ENCODE measurements at places on chromosomes 12 and 14. TPM values are rescaled to one million over a fixed set of nuclear protein-coding genes. Genes with fewer than 3 reads are reported as not detected.
A peak's percentile ranks its signal among the peaks of the same experiment; 100 is the strongest.

- DNase-seq = peak; percentile 60
These were observed 117.6 kb downstream of the SLC25A47 start for GRCh38 chr14:100440758-100441203.

DNA sequence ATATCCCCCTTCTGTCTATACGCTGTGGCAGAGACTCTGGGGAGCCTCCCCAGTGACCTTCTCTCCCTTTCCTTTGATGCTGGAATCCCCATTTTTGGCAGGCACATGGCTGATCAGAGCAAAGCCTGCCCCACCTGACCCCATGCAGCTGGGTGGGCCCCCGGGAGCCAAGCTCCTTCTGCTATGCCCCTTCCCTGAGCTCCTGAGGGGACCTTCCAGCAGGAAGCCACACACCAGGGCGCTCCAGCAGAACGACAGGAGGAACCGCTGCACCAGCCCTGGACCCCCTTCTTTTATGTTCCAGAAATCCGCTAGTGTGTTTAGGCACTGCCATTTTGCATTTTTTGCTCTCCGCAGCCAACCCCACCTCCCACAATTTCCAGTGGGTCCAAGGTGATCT, 44.6 kb downstream of the TRAFD1 start:
- DNase-seq = no peak

- DNase-seq = peak; percentile 42
These were observed 7.6 kb upstream of the BRMS1L start for GRCh38 chr14:35818346-35819115.

GRCh38 chr12:57243521-57244311, 7.3 kb downstream of the STAC3 start:
- DNase-seq = peak; percentile 78

The SOAT2 gene
- not detected for total RNA-seq

DNA sequence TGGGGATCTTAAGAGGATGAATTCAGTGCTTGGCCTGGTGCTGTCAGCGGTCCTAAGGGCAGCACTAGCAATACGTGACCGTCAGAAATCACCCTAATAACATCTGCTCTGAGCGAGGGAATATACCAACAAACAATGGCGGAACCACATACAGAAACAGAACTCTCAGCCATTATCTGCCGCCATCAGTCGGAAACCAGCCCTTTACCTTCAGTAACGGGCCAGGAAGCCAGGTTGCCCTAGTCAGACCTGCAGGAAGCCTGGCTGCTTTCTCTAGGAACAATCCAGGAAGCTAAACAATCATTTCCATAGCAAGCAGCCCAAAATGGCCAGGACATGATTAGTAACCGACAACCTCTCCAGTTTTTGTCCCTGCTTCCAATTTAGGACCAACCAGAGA, 5.6 kb downstream of the CDCA4 start:
- DNase-seq = no peak

DNA sequence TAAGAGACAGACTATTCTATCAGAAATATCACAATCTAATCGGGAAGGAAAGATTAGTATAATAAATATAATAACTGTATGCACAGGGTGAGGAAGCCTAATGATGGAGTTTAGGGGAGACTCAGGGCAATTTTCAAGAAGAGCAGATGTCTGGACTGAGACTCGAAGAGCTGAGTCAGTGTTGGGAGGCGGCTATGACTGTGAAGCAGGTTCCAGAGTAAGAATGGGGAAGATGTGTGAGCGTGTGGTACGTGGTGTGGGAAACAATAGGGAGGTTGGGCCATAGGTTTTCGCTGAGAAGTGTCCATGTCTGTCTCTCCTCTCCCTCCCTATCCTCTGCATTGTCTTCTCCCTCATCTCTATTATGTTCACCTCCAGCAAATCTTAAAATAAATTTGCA, 85.6 kb downstream of the LMO3 start:
- DNase-seq = peak; percentile 10

GRCh38 chr12:108390495-108391203, 51.5 kb upstream of the CMKLR1 start:
- no peak for DNase-seq

- no peak for DNase-seq
These were observed 443 bp downstream of the DNAL1 start for GRCh38 chr14:73645248-73645610.

The CCDC38 gene
- total RNA-seq = not detected

The GARIN6 gene
- not detected for total RNA-seq

DNA sequence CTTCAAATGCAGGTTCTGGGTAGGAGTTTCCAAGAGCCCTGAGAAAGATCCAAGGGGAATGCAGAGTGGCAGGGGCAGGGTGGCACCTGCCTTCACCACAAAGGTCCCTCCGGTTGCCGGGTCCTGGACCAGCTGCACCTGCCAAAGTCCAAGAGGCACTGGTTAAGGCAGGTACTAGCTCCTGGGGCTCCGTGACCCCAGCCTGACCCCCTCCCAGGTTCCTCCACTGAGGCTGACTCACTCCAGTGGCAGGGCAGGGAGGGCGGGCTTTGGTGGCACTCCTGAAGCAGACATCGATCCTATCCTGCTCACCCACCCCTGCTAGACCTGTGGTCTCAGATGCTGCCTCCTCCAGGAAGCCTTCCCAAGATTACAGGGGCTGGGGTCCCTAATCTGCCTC, 11.4 kb downstream of the RPS6KL1 start:
- no peak for DNase-seq

GRCh38 chr14:103763730-103764488, 48.3 kb downstream of the ZFYVE21 start:
- no peak for DNase-seq

DNA sequence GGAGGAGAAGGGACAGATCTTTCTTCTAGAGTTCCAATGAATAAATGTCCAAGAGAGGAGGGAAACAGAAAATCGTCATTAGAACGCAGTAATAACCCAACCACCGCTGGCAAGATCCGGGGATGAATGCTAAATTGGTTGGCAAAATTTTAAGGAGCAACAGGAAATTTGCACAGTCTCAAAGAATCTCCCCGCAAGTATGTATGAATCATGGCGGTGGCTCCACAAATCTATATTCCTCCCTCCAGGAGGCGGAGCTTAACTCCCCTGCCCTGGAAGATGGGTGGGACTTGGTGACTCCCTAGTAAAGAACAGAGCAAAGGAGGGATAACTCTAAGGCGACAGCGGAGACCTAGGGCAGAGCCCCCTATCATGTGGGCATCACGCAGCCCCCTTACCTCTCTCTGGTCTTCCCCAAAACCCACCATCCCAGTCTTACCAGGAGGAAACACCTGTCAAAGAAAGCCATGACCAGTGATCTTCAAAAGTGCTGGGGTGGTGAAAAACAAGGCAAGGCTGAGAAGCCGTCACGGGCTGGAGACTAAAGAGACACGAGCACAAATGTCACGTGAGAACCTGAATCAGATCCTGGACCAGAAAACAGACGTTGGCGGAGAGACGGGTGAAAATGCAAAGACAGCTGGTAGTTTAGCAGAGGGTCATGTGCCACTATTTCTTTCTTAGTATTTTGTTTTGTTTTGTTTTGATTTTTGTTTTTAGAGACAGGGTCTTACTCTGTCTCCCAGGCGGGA, 125.8 kb downstream of the NCOR2 start:
- peak; percentile 95 for DNase-seq

DNA sequence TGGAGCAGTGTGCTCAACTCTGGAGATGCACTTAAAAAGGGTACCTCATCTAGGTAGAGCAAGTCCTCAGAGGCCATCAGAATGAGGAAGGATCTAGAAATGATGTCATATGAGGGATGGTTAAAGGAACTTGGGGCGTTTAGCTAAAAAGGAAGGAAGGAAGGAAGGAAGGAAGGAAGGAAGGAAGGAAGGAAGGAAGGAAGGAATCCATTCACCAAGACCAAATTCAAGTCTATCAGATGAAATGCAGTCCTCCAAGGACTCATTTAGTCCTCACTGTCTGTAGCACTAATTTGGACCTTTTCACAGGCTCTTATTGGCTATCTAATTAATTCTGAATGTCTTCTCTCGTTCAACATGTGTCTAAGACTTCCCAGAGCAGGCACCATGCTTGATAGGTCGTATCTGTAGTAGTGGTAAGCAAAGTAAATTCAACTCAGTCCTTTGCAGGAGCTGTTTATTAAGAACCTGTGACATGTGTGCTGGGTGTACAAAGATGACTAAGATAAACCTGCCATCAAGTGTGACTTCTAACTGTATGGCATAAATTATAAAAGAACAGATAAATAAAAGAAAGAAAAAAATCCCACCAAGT, 63.5 kb downstream of the LLPH start:
- DNase-seq = no peak

The STRN3 gene
- total RNA-seq = 71.0 TPM

The STYK1 gene
- total RNA-seq = 1.0 TPM

The TSHR gene
- total RNA-seq = not detected

The SERPINA1 gene
- 26.1 TPM for total RNA-seq

- no peak for DNase-seq
These were observed 11.1 kb upstream of the CLEC2A start for GRCh38 chr12:9943240-9943639.

DNA sequence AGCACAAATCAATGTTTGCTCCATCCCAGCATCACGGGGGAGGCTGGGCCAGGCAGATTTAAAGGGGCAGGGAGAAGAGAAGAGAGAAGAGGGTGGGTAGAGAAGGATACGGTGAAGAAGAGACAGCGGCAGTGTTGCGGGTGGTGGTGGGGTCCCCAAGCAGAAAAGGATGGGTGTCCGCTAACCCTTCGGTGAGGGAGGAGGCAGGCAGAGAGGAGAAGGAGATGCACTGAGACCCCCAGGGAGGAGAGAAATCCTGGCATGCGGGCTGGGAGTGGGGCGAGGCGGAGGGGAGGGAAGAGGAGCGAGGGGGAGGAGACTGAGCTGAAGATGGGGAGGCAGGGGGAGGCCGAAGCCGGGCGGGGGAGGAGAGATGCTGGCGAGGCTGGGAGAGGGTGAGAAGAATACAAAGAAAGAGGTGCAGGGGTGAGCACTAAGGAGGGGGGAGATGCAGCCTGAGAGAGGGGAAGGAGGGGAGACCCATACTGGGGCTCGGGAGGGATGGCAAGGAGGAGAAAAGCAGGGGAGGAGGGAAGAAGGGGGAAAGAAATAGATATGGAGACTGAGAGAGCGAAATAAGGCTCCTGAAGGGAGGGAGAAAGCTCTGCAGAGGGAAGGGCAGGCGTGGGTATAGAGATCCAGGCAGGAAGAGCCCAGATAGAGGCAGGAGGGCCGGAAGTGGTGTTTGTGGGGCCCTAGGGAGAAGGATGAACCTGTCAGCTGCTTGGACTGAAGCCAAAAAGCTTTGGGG, at the start of gene JPH4:
JPH4 (minus strand) TSS at position 231 of the 751 bp plus-strand sequence. CDS start 1,337 bp downstream, outside the sequence.
- no peak for DNase-seq

The AMN gene
- 0.40 TPM for total RNA-seq

GRCh38 chr14:31291210-31291609, 83.6 kb upstream of the HECTD1 start:
- DNase-seq = no peak

DNA sequence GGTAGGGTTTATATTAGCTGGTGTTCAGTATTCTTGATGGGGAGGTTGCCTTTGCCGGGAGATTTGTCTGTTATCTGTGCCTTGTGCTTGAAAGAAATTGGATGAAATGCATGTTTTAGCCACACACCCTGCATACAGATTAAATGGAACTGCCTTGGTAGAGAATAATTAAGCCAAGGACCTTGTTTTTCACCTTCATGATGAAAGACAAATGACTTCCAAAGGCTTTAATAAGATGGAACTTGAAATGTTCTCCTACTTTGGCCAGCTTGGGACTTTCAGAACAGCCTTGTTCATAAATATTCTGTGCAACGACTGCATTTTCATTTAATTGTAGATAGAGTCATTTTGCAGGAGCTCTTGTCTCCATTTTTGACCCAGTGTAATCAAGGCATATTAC, 21.2 kb downstream of the JDP2 start:
- no peak for DNase-seq

The SMOC1 gene
- total RNA-seq = 5.9 TPM

DNA sequence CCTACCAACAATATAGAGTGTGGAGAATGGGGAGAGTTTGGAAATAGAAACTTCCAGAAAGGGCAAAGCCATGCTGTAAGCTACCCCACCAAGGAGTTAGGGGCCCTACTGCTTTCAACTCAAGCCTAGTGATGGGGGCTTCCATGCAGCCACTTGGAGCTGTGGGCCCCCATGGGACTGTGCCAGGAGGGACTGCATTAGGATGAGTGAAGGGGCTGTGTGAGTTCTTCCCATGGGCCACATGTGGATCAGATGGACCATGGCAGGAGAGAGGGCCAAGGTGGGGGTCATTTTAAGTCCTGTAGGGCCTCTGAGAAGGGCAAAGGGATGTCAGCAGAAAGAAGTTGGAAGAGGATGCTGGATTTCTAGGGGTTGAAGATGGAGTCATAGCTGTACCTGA, 23.1 kb upstream of the CIPC start:
- DNase-seq = no peak

DNA sequence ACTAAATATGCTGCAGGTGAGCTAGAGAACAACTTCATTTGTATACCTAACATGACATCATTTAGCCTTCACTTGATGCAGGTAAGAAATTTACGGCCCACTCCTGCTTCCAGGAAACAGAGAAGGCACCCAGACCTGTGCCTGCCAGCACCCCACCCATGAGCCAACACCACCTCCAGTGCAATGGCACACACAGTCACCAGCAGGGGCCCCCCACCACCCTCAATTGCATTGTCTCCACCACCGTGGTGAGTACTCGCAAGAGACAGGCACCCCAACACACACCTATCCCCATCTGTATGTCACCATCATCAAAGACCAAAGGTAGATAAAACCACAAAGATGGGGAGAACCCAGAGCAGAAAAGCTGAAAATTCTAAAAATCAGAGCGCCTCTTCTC, 107.6 kb downstream of the KLHL28 start:
- DNase-seq = no peak

The SPIC gene
- not detected for total RNA-seq

DNA sequence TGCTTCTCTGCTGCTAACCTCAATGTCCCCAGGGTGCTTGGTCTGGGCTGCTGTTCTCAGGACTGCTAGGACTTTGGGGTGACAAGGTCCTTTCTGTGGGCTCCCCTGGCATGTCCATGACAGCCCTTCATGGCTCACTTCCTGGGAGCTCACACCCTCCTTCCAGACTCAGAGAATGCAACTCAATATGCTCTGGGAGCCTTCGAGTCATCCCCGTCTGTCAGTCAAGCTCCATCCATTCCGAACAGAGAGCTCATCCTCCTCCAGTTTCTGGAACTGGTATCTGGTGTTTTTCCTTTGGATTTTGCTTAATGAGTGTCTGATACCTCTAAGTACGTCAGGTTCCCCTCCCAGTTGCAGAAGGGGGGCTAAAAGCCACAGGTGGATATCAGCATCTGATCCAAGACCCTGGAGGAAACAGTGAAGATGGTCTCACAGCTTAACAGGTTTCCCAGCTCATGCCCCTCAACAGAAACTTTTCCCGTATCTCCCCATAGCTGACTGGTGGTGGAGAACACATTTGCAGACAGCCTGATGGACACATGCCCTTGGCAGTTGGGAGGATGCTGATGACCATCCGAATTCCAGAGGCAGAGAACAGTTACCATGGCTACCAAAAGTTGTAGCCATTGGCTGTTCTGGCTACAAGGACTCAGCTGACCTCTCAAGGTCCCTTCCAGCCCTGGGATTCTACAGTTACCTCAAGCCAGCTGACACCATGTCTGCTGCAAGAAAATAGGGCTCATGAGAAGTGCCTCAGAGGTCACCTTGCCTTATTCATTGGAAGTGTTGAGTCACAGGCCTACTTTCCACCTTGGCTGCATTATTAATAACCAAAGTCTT, 9.5 kb upstream of the RAB35 start:
- no peak for DNase-seq

The KLHL33 gene
- not detected for total RNA-seq

GRCh38 chr14:70611216-70611615, 10.8 kb upstream of the MED6 start:
- no peak for DNase-seq

The KCNH5 gene
- total RNA-seq = 3.7 TPM

- DNase-seq = no peak
These were observed 24.8 kb downstream of the NUAK1 start for GRCh38 chr12:106113824-106114446.

Data from Daoy (cell line).